ENCODE measurements at places on chromosomes 3 and 15.

- DNase-seq = no peak
These were observed 5.8 kb downstream of the NLGN1 start for GRCh38 chr3:173403376-173403775.

GRCh38 chr3:70064194-70064779 lies 64.8 kb downstream of the SAMMSON start:
- peak; percentile 2 for DNase-seq

DNA sequence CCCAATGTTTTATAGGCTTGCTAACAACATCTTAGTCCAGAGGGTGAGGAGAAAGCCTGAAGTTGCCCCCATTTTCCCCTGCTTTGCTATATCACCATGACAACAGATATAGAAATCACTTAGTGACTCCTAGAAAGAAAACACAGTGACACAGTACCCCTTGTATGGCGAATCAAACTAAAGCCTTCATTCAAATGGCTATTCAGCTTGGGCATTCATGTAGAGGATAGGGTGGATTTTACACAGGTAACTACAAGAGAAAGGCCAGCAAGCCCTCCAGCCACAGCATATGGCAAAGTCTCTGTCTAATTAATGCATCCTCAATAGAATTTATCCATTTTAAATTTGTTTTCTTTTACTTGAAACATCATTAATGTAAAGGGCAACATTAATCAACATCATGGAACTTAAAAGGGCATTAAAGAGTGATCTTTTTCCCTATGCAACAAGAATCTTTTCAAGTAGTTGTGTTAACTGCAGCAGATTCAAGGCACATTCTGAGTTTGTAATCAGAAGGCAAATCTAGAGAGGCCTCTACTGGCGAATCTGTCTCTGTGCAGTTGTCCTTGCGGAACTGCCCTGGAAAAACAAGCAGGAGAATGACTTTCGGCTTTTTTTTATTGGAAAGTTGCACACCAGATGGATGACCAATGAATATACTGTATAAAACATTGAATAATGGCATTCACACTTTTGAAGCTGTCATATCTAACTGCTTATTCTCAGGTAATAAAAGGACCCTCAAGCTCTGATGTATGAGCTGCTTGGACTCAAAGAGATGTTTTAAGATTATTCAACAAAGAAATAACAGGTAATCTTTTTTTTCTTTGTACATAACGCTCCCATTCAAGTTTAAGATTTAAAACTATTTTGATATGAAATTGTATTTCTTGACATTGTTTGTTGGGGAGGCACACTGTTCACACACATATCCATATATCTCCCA lies 621.7 kb upstream of the AGTR1 start:
- DNase-seq = no peak

DNA sequence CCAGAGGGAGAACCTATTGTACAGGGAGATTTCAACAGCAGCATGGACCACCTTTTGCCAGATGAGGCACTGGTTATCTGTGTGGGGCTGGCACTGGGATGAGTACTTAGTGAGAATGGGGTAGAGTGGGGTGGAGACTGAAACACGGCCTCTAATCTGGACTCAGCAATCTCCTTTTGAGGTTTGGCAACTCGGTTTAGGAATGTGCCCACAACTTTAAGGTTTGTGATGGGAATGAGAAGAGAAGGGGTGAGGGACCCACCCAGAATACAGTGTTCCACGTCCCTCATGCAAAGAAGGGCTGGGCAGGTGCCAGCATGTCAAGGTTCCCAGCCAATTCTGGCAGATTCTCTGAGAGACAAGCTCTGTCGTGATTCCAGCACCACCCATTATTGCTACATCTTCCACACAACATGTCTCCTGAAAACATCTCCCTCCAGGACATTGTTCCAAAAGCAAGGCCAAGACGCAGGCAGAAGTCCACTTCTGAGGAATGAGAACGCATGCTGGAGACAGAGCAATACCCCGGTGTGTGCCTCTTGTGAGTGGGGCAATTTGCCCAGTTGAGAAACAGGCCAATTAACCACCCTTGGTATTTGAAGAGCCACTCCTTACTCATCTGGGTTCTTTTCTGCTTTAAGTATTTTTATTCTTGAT lies 37.5 kb upstream of the CCR4 start:
- no peak for DNase-seq

DNA sequence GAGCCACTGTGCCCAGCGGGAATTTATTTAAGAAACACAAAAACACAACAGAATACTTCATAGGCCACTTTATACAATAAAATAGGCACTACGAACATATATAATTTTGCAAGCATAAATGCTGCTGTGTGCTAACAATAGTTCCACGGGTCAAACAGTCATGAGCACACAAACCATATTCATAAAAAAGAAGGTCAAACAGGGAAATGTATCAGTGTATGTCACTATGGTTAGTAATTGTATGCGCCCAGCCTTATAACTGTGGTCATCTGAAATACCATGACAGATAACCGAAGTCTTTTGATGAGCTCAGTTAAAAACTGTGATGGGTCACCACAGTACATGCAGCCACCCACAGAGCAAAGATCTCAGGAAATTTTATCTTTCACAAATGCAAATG lies 38.1 kb upstream of the NR2C2 start:
- DNase-seq = no peak

GRCh38 chr3:31349001-31349748 lies 183.6 kb upstream of the STT3B start:
- DNase-seq = no peak

GRCh38 chr3:147393943-147394883 lies 12.1 kb downstream of the ZIC4 start:
- DNase-seq = no peak

- DNase-seq = peak; percentile 35
These were observed 193.5 kb downstream of the FOXP1 start for GRCh38 chr3:71389911-71390573.

DNA sequence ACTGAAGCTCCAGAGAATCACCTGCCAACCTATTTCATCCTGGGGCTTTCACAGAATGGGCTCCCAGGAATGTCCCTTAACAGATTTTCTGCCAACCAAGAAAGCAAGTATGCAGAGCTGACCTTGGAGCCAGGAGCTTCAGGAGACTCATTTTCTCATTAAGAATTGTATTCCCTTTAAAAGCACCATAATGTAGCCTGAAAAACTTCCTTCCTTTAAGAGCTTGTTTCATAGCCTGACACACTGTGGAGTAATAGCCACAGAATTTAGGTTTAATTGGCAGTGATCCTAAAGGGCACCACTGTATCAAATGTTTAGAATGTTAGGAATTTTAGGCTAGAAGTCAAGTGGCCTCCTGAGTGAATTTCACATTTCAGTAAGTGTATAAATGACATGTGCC lies 309.8 kb downstream of the GBE1 start:
- no peak for DNase-seq

- DNase-seq = peak; percentile 57
These were observed 3.5 kb downstream of the ZNF710 start for GRCh38 chr15:90004671-90005070.

GRCh38 chr3:42228796-42229195 lies 37.2 kb downstream of the CCK start:
- DNase-seq = no peak

DNA sequence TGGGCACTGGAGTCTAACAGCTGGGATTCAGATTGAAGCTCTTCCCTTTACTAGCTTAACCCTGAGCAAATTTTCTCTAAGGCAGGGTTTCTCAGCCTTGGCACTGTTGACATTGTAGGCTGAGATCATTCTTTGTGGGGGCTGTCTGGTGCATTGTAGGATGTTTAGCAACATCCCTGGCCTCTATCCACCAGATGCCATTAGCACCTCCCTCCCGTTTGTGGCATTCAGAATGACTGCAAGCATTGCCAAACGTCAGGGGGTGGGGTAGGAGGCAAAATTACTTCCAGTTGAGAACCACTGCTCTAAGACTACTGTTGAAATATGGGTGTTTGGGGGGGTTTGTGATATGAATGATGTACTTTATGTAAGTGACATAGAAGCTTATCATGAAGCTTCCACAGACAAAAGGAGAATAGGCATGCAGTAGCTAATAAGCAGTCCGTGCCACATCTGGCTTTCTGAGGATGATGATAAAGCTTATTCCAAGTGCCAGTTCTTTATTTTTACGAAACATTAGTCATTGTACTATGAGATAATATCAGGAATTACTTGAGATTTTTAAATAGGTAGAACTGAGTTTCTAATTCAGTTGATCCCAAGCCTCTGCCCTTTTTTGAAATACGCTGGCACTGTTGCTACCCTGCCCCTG lies 39.3 kb downstream of the NKIRAS1 start:
- DNase-seq = no peak

DNA sequence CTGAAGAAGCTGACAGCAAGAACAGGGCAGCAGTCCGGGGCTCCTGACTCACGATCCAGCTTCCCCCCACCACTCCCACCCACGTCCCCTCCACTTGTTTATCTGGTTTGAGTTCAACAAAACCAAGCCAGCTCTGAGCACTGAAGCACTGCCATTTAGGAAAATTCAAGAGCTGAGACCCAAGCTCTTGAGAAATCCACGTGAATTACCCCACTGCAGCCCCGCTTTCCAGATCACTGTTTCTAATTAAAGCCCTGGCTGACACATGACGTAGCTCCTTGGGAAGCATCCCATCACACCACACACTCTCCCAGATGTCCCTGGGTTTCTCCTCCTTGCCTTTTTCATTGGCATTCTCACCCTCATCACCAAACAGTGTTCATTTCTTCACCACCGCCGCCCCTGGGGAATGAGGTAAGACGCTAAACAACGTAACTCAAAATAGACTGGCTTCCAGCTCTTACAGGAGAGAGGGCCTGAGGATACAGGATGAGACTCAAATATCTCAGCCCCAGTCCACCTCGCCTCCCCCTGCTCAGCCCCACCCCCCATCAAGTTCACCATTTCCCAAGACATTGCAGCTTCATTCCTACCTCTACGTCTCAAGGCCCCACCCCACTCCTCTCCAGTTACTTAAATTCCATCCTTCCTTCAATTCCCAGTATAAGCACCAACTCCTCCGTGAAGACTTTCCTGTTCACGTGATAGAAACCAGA lies 95.4 kb downstream of the SRGAP3 start:
- DNase-seq = no peak

GRCh38 chr3:168248383-168249204 lies 152.9 kb upstream of the GOLIM4 start:
- no peak for DNase-seq

DNA sequence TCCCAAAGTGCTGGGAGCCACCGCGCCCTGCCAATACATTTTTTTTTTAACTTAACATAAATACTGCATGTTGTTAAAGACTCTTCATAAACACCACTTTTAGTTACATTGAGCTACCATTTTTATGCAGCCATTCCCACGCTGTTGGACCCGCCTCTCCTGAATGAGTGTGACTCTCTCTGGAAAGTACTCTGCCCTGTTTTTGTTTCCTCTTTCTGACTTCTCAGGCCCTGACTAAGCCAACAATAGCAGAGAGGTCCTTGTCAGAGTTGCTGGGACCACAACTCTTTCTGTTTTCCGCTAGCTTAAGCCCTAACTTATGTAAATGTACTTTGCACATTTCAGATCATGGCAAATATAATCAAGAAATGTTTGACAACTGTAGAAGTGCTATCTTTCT lies 35.2 kb downstream of the PARP15 start:
- no peak for DNase-seq

DNA sequence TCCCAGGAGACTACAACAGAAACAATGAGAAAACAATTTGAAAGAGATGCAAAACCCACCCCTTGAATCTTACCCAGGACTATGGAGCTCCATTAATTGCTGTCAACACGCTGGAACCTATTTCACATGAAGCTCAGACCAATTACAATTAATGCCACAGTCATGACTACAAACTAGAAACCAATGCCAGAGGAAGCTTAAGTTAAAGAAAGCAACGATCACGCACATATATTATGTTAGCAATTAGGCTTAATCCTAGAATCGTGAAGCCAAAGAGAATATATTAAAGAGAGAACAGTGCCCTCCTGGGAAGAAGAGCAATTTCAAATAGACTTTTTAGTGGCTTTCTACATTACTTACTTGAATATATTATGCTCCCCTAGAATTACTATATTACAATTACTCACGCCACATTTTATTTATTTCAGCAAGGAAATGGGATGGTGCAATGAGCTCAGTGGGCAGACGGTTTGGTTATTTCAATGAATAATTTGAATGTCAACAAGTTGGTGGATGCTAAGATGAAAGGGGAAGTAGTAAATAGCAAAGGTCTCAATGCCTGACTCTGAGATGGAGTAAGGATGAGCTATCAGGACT lies 125.5 kb downstream of the GREM1 start:
- no peak for DNase-seq

DNA sequence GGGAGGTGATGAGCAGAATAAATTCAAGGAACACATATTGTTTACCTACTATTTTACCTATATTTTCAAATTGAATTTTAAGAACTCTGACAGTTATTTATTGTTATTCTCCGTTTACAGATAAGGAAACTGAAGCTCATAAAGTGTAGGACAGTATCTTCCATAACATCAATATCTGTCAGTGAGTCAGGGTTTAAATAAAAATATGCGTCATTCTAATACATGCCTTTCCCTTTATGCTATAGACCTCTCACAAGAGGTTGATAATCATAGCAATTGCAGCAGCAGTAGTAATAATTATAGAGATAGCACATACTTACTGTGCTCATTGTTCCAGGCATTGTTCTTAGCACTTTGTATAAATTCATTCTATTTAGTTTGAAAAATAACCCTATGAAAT lies 101.1 kb downstream of the EPHA6 start:
- no peak for DNase-seq

- no peak for DNase-seq
These were observed 257.7 kb upstream of the PEX5L start for GRCh38 chr3:180294282-180295027.

- no peak for DNase-seq
These were observed 13.6 kb upstream of the SLCO3A1 start for GRCh38 chr15:91839867-91840266.

DNA sequence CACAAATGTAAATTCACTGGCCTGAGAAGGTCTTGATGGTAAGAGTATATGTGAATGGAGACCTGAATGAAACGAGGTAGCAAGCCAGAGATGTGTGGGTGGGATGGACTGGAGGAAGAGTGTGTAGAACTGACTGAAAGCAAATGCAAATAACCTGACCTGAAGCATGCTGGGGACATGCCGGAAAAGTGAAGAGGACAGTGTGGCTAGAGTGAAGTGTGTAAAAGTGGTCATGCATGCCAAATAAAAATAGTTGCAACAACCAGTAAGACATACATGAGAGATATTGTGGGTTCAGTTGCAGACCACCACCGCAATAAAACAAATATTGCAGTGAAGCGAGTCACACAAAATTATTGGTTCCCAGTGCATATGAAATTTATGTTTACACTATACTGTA lies 82.3 kb downstream of the LPP start:
- no peak for DNase-seq

GRCh38 chr3:3191675-3192285 lies 12.3 kb upstream of the CRBN start:
- DNase-seq = no peak

GRCh38 chr15:85616549-85617110 lies 178.1 kb downstream of the KLHL25 start:
- no peak for DNase-seq

DNA sequence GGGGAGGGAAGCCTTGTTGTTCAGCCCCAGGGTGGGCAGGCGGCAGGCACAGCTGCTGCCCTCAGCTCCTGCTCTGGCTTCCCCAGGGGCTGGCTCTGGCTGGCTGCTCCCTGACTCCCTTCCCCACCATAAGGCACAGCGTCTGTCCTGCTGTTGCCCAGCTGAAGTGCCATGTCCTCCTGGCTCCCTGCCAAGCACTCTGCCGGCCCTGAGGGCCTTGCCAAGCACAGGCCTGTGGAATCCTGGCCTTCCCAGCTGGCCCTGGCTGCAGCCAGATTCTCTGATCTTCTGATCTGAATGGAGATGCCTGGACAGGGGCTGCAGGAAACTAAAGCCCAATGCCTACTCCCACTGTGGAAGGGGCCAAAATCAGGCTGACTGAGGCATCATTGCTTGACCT lies 1.1 kb downstream of the IQCF6 start:
- no peak for DNase-seq
